ENCODE measurements at places on chromosomes 4 and X.

DNA sequence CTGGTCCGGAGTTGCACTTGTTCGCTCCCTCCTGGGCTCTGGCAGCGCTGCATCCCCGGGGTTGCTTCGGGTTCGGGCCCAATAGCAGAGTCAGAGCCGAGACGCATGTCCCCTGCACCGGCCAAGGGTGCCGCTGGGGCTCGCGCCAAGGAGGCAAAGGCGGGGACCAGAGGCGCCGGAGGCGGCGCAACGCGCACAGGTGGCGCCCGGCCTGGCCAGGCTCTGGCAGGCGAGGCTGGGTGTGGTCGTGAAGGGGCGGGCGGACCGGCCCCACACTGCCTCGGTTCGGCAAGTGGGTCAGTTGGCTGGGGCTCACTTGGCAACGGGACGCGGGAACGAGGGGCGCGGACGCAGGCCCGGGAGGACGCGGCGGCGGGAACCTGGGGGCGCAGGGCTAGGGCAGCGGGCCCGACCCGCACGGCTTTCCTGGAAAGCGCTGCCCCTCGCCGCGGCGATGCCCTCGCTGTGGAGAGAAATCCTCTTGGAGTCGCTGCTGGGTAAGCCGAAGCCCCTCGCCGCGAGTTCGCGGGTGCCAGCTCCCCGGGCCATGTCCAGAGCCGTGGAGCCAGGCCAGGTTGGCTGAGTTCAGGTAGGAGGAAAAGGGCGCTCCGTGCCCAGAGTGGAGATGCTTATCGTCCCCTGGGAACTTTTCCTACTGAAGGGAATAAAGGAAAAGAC lies at the start of gene CWH43:
TSS of gene CWH43 (plus strand) at position 300 of the 678 bp plus-strand sequence. CDS start at position 455, 155 bp downstream.
- DNase-seq, result peak; percentile 7

DNA sequence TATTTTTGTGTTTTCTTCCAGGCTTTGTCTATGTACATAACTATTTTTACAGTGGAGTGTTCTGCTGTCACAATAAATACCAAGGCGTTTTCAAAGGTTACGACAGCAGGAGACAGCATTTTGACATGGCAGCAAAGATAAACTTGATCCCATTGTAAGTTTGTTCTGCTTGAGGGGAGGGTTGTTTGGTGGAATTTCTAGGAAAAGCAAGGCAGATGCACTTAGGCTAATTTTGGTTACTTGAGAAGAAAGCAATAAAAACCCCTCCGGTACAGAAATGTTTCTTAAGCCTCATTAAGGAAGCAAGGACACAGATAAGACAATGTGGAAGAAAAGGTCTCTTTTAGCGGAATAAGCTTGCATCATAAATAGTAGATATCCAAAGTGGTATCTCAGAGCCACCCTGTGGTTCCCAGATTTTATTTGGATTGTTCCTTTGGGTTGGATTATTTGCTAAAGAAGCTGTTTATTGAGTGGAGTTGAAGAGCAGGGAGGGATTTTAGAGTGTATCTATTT lies 54.3 kb downstream of the CLCN5 start:
- no peak for DNase-seq

DNA sequence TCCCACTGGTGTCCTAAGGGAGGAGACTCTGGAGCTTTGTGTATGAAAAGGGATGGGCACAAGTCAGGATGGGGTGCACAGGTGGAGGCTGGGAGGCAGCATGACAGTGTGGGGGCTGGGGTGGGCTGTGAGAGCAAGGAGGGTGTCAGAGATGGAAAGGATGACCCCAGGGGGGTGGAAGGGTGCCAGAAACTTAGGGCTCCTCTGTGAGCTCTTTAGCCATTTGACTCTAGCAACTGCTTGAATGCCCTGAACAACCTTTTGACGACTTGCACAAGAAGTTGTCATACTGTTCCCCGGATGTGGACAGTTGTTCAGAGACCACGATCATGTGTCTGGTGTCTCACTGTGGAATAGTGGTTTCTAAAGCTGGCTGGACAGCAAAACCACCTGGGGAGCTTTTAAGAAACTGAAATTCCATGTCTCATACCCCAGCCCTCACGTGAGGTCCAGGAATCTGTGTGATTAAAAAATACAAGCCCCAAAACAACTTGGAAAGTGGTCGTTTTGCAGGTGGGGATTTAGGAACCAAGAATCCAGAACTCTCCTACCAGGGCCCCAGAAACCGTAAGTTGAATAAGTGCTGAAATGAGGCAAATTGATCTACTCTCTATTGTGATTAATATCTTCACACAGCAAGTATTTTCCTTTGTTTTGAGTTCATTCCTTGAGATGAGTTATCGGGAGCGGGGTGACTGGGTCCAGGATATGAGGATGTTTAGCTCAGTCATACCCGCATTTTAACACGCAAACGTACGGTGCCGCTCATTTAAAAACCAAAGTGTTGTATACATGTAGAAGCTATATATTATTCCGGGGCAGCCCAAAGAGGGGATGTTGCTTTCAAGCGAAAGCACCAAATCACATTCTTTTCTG lies 3.4 kb downstream of the RHOH start:
- DNase-seq, result peak; percentile 87

DNA sequence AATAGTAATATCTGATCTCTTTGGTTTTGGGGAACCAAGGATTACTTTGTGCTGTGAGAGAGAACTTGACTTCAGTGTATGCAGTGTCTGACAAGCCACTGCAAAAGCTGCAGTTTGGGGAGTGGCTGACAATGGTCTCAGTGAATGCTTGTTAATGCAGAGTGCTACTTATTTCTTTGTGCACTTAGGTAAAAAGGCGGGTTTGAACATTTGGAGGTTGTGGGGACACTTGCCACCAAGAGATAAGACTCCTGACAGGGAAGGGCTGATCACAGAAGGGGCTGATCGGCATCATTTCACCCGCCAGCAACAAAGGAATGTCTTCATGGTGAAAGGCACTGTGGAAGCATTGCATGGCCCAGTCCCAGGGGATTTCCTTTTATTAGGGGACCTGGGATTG lies 28.6 kb upstream of the USP46 start:
- DNase-seq, result no peak

DNA sequence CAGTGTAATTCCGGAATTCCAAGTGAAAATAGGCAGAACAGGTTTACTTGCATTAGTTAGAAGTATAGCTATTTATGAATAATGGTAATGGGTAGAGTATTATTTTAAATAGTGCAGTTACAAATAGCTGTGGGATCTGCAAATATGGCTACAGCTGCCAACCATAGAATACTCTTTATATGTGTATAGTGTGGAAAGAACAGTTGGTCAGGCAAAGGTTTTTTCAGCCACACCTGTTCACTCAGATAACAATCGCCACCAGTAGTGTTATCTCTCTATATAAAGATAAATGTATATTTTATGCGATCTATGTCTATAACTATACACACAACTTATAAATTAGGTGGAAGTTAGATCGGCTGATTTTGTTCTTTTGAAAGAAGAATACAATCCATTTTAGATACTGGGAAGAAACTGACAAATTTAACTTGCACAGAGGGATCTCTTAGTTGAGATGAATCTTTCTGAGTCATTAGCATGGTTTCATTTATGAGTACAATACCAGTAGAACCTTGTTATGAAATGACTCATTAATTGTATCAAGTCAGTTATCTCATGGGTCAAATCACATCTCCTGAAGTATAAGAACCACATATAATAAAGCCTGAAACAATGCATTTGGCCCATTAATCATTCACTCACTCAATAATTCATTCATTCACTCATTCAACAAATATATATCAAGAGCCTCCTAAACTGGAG lies 100.9 kb upstream of the NR3C2 start:
- no peak for DNase-seq

GRCh38 chrX:72057331-72057730 lies 74.4 kb downstream of the RTL5 start:
- DNase-seq, result no peak

GRCh38 chr4:5887361-5888221 lies 5.3 kb downstream of the CRMP1 start:
- no peak for DNase-seq

DNA sequence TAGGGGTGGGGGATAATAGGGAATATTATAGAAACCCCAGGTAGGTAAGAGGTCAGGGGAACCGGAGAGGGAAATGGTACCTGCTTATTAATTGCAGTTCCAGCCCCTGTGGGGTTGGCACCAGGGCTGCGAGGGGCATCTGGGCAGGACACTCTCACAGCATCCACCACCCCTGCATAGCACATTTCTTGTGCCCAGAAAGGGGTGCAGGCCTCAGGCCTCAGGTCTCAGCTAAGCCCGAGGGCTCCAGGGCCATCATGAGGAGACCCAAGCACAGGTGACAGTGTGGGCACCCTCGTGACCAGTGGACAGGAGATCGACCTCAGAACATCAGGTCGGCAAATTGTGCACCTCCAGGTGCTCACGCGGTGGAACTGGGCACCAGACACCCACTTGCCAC lies 164.7 kb downstream of the EVC2 start:
- no peak for DNase-seq

DNA sequence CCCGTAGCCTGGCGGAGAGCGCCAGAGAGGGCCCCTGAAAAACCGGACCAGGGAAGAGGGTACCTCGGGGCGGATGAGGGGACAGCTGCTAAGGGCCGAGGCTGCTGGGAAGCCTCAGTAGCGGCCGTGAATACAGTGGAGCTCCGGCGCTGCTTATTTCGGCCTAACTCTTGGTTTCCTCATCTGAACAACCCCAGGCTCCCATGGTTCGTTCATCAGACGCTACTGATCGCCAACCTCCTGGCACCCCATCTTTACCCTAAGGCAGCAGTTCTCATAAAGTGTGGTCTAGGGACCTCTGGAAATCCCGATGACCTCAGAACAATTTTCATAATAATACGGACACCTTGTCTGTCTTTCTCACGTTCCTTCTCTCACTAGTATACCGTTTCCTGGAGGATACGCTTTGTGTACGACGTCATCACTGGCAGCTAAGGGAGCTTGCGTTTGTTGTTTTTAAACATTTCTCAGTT lies 645 bp upstream of the RAB28 start:
- DNase-seq, result no peak

DNA sequence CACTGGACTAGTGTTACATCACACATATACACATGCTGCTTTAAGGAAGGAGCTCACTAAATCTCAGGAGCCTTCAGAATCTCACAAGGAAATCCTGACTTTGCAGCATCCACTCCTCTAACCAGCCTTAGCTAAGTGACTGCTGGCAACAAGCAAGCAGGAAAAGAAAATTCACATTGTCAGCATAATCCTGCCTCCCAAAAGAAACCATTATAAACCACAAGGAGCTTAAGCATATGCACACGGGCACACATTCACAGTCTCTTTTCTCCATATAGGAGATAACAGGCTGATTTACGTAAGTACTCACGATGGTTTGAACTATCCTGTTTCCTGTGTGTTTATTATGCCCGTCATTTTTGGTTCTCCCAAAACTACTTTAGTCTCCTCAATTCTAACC lies 136.3 kb downstream of the TMEM144 start:
- no peak for DNase-seq

GRCh38 chrX:133698298-133698697 lies 283.0 kb upstream of the GPC4 start:
- DNase-seq, result no peak

DNA sequence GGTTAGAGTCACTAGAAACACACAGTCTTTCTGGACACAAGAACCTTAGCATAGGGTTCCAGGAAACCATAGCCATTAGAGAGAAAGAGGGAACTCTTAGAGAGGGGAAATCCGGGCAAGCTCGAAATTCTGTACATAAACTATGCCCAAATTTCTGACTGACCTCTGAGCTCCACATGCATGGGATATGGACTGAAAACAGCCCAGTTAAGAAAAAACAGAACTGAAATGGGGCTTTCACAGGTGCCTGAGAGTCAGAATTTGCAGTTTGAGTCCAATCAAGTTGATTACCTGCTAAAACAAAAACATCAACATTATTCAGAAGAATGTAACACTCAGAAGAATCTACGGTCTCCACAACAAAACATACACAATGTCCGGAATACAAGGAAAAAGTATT lies 13.1 kb downstream of the DCHS2 start:
- no peak for DNase-seq

DNA sequence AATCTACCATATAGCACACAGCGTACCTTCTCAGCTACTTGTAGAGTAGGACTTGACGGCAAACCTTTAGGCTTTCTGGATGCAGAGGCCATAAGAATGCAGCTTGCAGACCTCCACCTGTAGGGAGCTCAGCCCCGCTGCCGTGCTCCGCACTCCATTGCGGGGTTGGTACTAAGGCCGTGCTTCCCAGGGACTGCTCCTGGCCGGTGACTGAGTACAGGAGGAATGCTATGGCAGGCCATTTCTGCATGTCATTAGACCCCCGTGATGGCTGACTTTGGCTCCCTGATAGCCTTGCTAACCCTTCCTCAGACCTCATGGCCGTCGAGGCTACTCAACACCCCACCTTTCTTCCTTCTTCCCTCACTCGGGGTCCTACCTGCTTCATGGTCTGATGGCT lies 26.4 kb downstream of the TIGD2 start:
- DNase-seq, result no peak

- DNase-seq, result no peak
Observed at GRCh38 chr4:8665406-8666360, 73.1 kb downstream of the CPZ start.

DNA sequence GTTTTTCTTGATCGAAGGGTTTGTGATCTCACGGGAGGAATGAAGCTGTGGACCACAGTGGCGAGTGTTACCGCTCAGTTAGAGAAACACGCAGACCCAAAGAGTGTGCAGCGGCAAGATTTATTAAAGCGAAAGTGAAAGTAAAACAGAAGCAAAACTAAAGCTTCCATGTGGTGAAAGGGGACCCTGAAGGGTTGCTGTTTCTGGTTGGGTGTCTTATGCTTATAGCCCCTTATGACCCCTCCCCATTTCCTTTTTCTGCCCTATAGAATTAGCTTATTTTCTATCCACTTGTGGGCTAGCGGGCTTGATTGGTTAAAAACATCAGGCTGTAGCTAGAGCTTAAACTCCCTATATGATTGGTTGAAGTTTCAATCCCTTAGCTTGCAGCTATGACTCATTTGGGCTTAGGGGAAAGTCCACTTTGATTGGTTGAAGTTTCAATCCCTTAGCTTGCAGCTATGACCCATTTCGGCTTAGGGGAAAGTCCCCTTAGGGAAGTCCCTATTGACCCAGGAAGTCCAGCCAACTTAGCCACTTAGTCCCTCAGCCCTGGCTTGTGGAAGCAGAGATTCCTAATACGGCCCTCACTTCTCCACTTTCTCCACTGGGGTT lies 171.2 kb upstream of the NWD2 start:
- no peak for DNase-seq

DNA sequence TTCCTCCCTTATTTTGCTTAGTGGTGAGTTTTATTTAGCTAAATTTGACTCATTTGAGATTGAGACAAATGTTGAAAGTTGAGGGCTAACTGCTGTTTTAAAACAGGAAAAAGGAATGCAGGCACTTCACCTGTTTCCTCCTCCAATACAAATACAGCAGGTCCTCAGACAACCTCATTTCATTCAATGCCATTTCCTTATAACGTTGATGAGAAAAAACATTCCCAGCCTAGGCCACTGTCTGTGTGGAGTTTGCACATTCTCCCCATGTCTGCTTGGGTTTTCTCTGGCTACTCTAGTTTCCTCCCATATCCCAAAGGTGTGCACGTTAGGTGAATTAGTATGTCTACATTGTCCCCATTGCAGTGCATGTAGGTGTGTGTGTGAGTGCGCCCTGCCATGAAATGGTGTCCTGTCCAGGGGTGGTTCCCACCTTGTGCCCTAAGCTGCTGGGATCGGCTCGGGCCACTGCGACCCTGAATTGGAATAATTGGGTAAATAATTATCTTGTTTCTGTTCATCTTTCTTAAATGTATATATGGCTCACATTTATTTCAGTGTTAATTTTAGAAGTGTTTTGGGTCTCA lies 21.9 kb downstream of the SMAD1 start:
- DNase-seq, result no peak

GRCh38 chr4:67939195-67939594 lies 24.1 kb downstream of the TMPRSS11A start:
- no peak for DNase-seq

GRCh38 chr4:56229947-56230346 lies 157.3 kb downstream of the AASDH start:
- no peak for DNase-seq

Data from activated CD4-positive, alpha-beta T cell treated with anti-CD3 and anti-CD28 coated beads for 48 hours (primary cell).